ENCODE measurements at places on chromosomes 7 and 10.

GRCh38 chr10:107540981-107541380, 376.5 kb upstream of the SORCS1 start:
- no peaks in the 10 kb centered on the region for H3K4me1 ChIP-seq
- no peak overlapping the region for H3K4me3 ChIP-seq
- no peaks in the 10 kb centered on the region for H3K27me3 ChIP-seq
- no peaks in the 10 kb centered on the region for H3K36me3 ChIP-seq

GRCh38 chr7:70239918-70240317, 641.6 kb downstream of the AUTS2 start:
- no peak overlapping the region for H3K4me3 ChIP-seq
- no peak overlapping the region for H3K27ac ChIP-seq
- H3K36me3 ChIP-seq: no peaks in the 10 kb centered on the region
- DNase-seq: no peak
- no peaks in the 10 kb centered on the region for H3K27me3 ChIP-seq
- peaks cover 6% of the 10 kb centered on the region for H3K4me1 ChIP-seq

DNA sequence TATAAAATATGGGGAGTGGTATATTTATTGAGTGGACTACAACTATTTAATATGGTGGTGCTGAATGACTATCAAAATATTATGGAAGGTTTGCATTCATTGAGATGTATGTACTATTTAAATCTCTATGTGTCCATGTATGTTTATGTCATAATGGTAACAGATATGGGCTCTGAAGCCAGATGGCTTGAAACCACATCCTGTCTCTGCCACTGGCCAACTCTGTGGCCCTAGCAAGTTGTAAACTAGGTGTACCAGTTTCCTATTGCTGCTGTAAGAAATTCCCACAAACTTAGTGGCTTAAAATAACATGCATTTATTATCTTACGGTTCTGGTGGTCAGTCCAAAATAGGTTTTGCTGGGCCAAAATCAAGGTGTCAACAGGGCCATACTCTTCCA, 198.1 kb upstream of the NFE2L3 start:
- H3K27ac ChIP-seq: no peak overlapping the region
- no peak for DNase-seq
- peaks cover 3% of the 10 kb centered on the region for H3K36me3 ChIP-seq

GRCh38 chr7:139855498-139856270, 26.6 kb downstream of the TBXAS1 start:
- no peak for DNase-seq
- no peaks in the 10 kb centered on the region for H3K27me3 ChIP-seq
- H3K27ac ChIP-seq: no peak overlapping the region
- peaks cover 20% of the 10 kb centered on the region for H3K4me1 ChIP-seq

GRCh38 chr7:30321882-30322192, 37.4 kb downstream of the ZNRF2 start:
- H3K27ac ChIP-seq: peak overlapping the region; percentile 99
- H3K36me3 ChIP-seq: peaks cover 7% of the 10 kb centered on the region
- no peaks in the 10 kb centered on the region for H3K27me3 ChIP-seq
- H3K4me1 ChIP-seq: peaks cover 77% of the 10 kb centered on the region
- DNase-seq: no peak

DNA sequence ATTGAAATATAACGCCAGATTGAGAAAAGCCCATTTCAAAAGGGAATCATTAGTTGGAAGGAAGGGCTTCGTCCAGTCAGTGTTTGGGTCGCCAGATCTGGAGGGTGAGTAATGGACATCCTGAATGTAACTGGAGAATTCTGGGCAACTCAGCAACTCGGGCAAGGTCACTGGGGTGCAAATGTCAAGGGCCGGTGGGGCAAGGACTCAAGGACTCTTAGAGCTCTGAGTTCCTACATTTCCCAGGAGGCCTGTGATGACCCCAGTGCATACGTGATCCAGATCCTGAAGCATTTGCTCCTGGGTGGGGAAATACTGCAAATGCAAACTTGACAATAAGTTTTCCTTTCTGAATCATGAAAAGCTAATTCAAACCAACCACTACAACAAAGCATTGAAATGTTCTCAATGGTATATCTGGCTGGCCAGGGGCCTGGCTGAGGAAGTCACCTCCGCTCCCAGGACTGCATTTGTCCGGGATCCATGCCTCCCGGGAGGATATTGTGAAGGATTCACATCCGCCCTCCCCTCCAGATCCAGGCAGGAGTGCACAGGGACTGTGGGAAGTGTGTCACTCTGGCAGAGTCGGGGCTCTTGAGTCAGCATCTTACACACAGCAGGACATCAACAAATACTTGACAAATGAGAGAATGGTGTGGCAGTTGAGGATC, 164.0 kb downstream of the FANK1 start:
- no peak overlapping the region for H3K4me3 ChIP-seq
- DNase-seq: no peak
- no peaks in the 10 kb centered on the region for H3K4me1 ChIP-seq
- H3K27me3 ChIP-seq: peaks cover 13% of the 10 kb centered on the region

DNA sequence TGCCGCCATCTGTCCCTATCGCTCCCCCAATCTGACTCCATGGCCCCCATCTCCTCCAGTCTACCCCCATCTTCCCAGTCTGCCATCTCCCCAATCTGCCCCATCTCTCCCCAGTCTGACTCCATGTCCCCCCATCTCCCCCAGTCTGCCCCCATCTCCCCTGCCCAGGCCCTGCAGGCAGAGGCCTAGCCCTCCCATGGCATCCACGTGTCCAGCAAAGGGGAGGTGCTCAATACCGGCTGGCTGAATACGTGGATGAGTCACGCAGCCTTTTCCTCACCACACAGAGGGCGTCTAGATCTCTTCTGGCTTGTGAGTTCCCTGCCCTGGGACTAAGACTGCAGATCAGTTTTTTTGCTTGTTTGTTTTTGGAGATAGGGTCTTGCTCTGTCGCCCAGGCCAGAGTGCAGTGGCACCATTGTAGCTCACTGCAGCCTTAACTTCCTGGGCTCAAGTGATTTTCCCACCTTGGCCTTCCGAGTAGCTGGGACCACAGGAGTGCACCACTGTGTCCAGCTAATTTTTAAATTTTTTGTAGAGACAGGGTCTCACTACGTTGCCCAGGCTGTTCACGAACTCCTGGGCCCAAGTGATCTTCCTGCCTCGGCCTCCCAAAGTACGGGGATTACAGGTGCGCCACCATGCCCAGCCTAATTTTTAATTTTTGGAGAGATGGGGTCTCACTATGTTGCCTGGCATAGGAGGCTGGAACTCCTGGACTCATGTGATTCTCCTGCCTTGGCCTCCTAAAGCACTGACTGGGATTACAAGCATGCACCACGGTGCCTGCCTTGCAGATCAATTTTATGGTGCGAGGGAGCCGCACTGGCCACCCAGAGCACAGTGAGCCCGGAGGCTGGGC, 15.3 kb upstream of the GPR146 start:
- H3K27ac ChIP-seq: peak overlapping the region; percentile 51
- H3K4me1 ChIP-seq: peaks cover 53% of the 10 kb centered on the region
- DNase-seq: no peak
- H3K27me3 ChIP-seq: no peaks in the 10 kb centered on the region

- H3K36me3 ChIP-seq: peaks cover 2% of the 10 kb centered on the region
- H3K4me1 ChIP-seq: peaks cover 12% of the 10 kb centered on the region
- no peak overlapping the region for H3K27ac ChIP-seq
- H3K27me3 ChIP-seq: peaks cover 73% of the 10 kb centered on the region
- no peak for DNase-seq
These were observed 10.4 kb upstream of the SP8 start for GRCh38 chr7:20797042-20797461.

DNA sequence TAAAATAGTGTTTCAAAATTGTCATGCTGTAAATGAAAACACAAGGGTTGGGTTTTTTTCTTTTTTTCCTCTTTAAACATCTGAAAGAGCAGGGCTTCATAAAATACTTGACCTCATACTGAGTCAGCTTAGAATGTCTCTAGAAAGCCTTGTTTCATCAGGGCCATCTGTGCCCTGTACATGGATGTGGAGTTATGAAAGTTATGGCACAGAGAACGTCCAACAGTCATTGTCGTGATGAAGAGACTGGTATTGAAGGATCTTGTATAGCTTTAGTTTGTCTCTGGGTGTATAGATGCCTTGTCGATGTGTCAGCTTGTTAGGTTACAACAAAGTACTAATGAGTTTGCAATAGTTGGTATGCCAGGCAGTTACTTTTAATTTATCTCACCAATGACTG, 127.3 kb downstream of the FAM204A start:
- no peak overlapping the region for H3K4me3 ChIP-seq
- H3K36me3 ChIP-seq: peaks cover 1% of the 10 kb centered on the region
- H3K27ac ChIP-seq: no peak overlapping the region
- H3K27me3 ChIP-seq: peaks cover 37% of the 10 kb centered on the region
- no peak for DNase-seq

DNA sequence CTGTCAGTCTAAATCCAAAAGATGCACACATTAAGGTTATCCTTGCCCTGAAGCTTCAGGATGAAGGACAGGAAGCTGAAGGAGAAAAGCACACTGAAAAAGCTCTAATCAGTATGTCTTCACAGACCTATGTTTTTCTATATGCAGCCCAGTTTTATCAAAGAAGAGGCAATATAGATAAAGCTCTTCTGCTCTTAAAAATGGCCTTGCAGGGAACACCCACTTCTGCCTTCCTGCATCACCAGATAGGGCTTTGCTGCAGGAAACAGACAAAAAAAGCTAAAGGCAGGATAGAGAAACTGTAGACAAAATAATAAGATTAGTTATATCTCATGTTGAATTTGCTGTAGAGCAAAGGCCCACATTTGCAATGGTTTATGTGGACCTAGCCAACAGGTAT, 14.9 kb upstream of the IFIT1B start:
- H3K27ac ChIP-seq: no peak overlapping the region
- no peaks in the 10 kb centered on the region for H3K27me3 ChIP-seq

- no peaks in the 10 kb centered on the region for H3K27me3 ChIP-seq
- peak overlapping the region; percentile 99 for H3K27ac ChIP-seq
- H3K36me3 ChIP-seq: peaks cover 21% of the 10 kb centered on the region
- peaks cover 27% of the 10 kb centered on the region for H3K4me1 ChIP-seq
- peak overlapping the region; percentile 94 for H3K4me3 ChIP-seq
- no peak for DNase-seq
These were observed 469 bp upstream of the NOC3L start for GRCh38 chr10:94363251-94363565.

DNA sequence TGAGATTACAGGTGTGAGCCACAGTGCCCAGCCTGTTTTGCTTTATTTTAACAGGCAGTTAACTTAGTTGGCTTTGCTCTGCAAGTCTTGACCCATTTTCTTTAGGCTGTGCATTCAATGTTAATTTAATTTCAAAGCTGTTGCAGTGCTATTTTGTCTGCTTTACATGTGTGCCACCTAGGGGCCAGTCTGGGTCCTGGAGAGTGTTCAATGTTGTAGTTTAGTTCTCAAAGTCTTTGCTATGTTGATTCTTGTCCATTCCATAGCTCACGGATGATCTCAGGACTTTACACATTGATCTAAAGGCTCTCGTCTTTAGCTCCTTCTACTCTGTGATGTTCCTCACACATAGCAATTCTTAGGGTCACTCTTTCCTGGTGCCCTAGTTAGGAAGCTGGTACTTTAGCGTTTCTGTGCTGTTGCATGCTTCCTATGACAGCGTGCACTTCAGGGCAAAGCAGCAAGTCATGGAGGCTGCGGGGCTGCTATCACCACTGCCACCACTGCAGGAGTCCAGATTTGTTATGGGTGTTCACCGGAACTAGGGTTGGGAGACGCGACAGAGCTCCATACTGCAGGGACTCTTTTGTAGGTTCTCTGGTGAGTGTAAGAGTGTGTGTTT, 16.4 kb upstream of the ABCA13 start:
- peaks cover 53% of the 10 kb centered on the region for H3K27me3 ChIP-seq
- no peaks in the 10 kb centered on the region for H3K4me1 ChIP-seq
- no peaks in the 10 kb centered on the region for H3K36me3 ChIP-seq
- no peak overlapping the region for H3K27ac ChIP-seq
- DNase-seq: no peak
- H3K4me3 ChIP-seq: no peak overlapping the region

DNA sequence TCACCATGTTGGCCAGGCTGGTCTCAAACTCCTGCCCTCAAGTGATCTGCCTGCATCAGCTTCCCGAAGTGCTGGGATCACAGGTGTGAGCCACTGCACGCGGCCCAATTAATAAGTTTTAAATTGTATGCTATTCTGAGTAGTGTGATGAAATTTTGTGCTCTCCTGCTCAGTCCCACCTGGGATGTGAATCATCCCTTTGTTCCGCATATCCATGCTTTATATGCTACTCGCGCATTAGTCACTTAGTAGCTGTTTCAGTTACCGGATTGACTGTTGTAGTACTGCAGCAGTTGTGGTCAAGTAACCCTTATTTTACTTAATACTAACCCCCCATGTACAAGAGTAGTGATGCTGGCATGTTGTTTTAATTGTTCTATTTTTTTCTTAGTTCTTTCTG, 47.3 kb upstream of the OIT3 start:
- no peak overlapping the region for H3K27ac ChIP-seq
- no peaks in the 10 kb centered on the region for H3K27me3 ChIP-seq
- no peak overlapping the region for H3K4me3 ChIP-seq
- DNase-seq: no peak
- H3K36me3 ChIP-seq: peaks cover 1% of the 10 kb centered on the region

DNA sequence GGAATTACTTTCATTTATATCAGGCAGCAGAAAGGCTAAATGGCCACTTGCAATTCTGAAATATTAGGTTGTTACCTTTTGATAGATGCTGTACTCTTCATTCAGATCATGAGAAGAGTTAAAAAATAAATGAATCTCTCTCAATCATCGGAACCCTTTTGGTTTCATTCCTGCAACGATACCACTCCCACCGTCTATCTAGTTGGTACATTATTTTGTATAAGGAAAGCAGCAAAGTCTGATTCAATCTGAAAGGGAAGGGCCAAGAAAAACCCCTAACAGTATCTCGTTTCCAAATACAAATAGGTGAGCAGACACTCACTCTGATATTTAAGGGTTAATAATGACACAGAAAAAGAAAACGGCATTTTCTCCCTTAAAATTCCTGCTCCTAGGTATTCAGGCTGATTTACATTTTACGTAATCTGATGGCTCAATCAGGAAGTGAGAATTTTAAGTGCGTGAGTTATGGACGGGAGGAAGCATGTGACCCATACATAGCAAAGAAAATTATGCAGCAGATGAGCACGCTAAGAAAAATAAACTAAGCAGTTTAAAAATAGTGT, 209.4 kb upstream of the KLF14 start:
- DNase-seq: no peak
- no peaks in the 10 kb centered on the region for H3K27me3 ChIP-seq
- H3K4me3 ChIP-seq: peak overlapping the region; percentile 91
- peaks cover 60% of the 10 kb centered on the region for H3K36me3 ChIP-seq
